ENCODE measurements at places on chromosomes 2 and 18. TPM values are rescaled to one million over a fixed set of nuclear protein-coding genes. Genes with fewer than 3 reads are reported as not detected.

GRCh38 chr18:74114116-74114515, 33.5 kb downstream of the FBXO15 start:
- H3K27me3 ChIP-seq: no peaks in the 10 kb centered on the region
- H3K27ac ChIP-seq: no peak overlapping the region

DSC3 gene
- 0.04 TPM for total RNA-seq

- H3K4me3 ChIP-seq: no peak overlapping the region
- peaks cover 21% of the 10 kb centered on the region for H3K27me3 ChIP-seq
- no peak for DNase-seq
- no peak overlapping the region for H3K27ac ChIP-seq
These were observed 119.7 kb upstream of the SMAD2 start for GRCh38 chr18:48050176-48050575.

DNA sequence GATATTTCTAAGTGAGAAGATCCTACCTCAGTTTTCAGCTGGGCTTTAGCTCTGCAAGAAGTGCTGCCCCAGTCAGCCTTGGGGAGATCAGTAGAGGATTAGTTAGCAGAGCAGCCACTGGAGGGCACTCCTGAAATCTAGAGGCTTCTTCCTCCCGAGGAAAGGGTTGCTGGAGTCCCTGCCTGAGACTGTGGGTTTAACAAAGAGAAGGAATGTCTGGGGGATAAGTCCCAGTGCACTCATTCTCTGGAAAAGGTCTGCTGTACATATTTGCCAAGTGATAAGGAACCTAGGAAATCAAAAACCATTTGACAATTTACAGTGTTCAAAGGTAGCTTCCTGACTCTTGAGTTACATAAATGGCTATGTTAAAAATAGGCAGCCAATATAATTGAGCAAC, 207.2 kb downstream of the SLC8A1 start:
- H3K27ac ChIP-seq: no peak overlapping the region
- H3K27me3 ChIP-seq: peaks cover 1% of the 10 kb centered on the region
- H3K4me1 ChIP-seq: no peaks in the 10 kb centered on the region
- peak; percentile 33 for DNase-seq
- H3K4me3 ChIP-seq: no peak overlapping the region

ANKRD29 gene
- not detected for total RNA-seq

DNA sequence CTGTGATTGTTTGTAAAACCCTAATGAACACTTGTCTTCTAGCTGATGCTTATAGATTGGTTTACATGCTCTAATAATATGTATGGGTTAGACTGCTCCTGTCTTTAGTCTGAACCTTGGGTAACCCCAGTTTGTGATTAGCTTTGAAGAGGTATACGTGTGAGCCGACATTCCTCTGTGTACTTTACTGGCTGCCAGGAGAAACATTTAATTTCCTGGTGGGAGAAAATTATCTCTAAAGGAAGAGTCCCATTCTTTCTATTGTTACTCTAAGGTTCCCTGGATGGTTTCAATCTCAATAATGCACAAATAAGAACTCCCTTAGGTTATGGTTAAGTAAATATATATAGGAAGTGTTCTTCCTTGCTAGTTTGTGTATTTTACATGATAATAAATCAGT, 143.6 kb upstream of the ZSWIM2 start:
- DNase-seq: no peak
- H3K27me3 ChIP-seq: no peaks in the 10 kb centered on the region
- H3K27ac ChIP-seq: no peak overlapping the region
- H3K4me3 ChIP-seq: no peak overlapping the region

GRCh38 chr18:61360404-61361383, 27.5 kb downstream of the CDH20 start:
- H3K4me3 ChIP-seq: no peak overlapping the region
- DNase-seq: no peak
- H3K27ac ChIP-seq: no peak overlapping the region

DNA sequence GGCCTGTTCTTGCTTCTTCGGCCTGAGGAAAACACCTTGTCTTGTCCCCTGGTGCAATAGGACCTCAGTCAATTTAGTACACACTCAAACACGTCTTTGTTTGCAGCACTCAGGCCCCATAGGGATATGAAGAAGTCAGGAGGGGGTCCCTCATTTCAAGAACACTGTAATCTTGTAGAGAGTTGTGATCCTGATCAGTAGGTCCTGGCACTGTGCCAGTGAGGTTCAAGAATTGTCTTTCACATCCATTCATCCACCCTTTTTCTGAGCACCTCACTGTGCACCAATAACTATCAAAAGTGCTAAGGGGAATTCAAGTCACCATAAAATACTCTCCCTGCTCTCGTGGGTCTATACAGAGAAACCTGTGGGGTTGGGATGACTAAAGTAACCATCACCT, 131.4 kb upstream of the LHCGR start:
- peaks cover 2% of the 10 kb centered on the region for H3K27me3 ChIP-seq
- no peaks in the 10 kb centered on the region for H3K4me1 ChIP-seq
- H3K27ac ChIP-seq: no peak overlapping the region
- DNase-seq: no peak
- H3K36me3 ChIP-seq: no peaks in the 10 kb centered on the region

CCDC150 gene
- total RNA-seq: 10.4 TPM

All from activated CD8-positive, alpha-beta T cell treated with anti-CD3 and anti-CD28 coated beads for 36 hours (primary cell).